NCI-H460 (cell line): ENCODE measurements at places on chromosomes 12 and 14. TPM values are rescaled to one million over a fixed set of nuclear protein-coding genes. Genes with fewer than 3 reads are reported as not detected.
A peak's percentile ranks its signal among the peaks of the same experiment; 100 is the strongest.

DNA sequence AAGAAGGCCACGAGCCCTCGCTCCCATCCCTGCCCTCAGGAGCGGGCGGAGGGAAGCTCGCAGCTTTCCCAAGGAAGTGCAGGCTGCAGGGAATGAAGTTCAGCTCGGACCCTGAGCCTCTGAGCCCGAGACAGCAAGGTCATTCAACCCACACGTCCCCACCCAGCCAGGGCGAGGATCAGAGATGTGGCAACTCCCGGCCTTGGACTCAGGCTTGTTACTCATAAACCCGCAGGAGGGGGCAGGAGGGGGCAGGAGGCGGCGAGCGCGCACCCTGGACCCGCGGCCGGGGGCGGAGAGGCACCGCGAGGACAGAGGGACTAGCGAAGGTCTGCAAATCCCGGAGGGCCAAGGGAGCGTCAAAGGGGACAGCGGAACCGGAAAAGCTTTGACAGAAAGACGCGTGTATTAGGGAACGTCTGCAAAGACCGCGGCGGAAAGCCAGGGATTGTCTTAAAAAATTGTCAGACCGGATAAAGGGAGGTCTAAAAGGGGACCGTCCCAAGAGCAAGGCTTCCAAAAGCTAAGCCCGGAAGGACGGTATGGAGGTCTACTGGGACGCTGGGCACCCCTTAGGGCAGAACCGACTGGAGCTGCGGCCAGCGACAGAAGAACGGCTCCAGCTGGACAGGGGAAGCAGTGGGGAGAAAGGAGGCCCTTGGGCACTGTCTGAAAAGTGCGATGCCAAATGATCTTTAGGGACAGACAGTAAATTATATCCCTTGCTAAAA lies 611 bp upstream of the DCAF11 start:
- peak; percentile 88 for DNase-seq

KCNC2 gene
- not detected in 2 replicates for total RNA-seq

DNA sequence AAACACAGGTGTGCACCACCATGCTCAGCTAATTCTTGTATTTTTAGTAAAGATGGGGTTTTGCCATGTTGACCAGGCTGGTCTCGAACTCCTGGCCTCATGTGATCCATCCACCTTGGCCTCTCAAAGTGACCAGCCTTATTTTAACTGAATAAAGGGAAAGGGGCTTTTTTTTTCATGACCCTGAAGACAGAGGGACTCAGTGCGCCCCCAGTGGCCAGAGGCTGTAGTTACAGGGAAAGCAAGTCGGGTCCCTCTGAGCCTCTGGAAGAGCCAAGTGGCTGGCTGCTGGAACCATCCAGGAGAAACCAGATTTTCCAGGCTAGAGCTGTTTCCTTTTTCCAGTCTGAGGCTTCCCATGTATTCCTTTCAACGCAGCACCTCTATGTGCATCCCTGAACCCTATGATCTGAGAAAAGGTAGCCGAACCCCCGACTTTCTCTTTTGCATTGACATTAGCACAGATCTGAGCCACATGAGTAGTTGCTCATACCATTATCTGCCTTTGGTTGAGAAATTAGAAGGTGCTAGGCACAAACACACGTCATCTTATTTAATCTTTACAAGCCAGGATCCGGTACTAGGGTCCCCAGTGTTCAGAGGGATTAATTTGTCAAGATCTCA lies 342.7 kb downstream of the CACNA1C start:
- DNase-seq, result peak; percentile 29

DNA sequence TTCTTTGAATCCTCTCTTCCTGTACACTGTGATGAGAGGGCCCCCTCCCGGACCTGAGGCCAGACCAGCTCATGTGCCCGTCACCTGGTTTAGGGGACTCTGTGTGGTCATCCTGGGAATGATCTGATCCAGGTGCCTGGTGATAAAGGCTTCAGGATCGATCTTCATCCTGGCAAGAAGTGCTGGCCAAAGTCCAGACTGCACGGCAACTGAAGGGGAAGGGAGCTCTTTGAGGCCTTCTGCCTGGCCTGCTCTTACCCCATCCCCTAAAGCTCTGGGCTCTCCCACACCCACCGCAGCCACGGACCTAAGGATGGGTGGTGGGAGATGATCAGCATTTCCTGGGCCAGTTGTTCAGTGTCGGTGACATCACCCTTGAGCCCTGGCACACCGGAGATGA lies 31.8 kb downstream of the GCN1 start:
- no peak for DNase-seq

KRT83 gene
- 1.4 and 1.7 TPM in 2 replicates for total RNA-seq

FAM90A1 gene
- not detected in 2 replicates for total RNA-seq

TC2N gene
- total RNA-seq, result 13.0 and 14.8 TPM in 2 replicates

GRCh38 chr12:104582739-104583138 lies 126.0 kb downstream of the CHST11 start:
- no peak for DNase-seq

DNA sequence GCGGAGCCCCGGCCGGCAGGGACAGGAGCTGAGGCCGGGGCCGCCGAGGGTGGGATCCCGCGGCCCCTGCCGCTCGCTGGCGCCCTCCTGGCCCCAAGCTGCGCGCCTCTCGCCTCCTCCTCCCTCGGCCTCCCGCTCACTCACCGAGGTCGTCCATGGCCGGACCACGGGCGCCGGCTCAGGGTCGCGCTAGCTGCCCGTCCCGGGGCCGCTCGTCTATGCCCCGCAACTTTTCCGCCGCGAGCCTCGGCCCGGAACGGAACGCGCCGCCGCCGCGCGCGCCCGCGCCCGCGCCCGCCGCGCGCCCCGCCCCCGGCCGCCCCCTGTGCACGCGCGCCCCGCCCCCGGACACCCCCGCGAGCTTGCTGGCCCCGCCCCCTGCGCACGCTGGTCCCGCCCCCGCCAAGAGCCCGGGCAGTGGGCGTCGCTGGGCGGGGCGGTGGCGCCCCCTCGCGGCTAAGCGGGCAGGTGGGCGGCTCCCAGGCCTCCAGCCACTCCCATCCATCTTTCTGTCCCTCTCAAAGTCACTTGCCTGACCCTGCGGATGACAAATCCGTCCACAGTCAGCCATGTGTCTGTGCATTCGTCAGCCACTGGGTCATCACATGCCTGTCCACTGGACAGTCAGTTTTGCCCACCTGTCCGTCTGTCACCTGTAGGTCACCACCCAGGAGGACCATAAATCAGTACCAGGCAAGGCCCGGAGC lies at the start of gene PXN:
PXN (minus strand) TSS at position 258 of the 707 bp plus-strand sequence; CDS start at position 157, 101 bp downstream.
- DNase-seq, result peak; percentile 76

DNA sequence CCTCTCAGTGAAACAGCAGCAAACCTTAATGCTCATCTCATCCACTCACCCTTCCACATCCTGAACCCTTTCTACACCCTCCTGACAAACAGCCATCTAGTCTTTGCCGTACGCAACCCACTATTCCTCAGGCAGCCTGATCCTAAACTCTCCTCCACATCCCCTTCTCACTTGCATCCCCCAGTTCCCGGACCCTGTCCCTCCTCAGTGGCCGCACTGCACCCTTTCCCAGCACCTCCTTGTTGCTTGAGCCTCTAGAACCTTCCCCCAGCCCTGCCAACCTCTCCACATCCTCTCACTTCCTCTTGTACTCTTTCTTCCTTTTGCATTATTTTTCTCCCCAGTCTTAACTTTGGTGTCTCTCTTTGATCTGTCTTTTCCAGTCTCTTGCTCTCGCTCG lies 42.9 kb downstream of the IQSEC3 start:
- DNase-seq, result no peak
